ENCODE measurements at places on chromosomes 1 and 21.

GRCh38 chr1:225440380-225441221 is 12.8 kb upstream of the LBR start:
- no peak for DNase-seq

GRCh38 chr1:231857609-231858135 is 231.1 kb downstream of the DISC1 start:
- DNase-seq = no peak

- no peak for DNase-seq
Observed at GRCh38 chr1:18512883-18513282, 32.2 kb downstream of the KLHDC7A start.

- no peak for DNase-seq
Observed at GRCh38 chr1:184553845-184554244, 167.0 kb downstream of the C1orf21 start.

GRCh38 chr1:7322912-7323311 is 448.2 kb upstream of the VAMP3 start:
- no peak for DNase-seq

GRCh38 chr1:192133350-192133926 is 24.8 kb upstream of the RGS18 start:
- no peak for DNase-seq

DNA sequence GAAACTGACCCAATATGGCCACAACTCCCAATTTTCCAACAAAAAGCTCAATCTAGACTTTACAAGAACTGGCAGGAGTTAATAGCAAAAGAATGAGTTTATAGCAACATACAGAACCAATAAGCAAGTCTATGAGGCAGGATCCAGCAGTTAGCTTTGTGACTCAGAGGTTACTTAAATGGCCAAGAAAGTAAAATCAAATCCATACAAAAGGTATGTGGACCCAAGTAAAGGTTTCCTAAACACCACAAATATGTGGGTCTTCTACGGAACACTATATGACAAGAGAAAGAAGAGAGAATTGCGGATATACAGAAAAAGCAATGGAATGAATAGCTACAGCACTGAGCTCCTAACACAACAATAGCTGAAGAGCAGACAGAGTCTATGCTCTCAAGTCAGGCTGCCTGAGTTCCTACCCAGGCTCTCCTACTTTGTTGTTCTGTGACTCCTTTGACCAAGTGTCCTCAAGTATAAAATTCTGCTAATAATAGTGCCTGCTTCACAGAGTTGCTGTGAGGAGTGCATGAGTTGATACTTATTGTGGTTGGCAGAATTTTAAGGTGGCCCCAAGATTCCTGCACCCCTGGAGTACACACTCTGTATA is 204.3 kb downstream of the SMYD3 start:
- DNase-seq = no peak

DNA sequence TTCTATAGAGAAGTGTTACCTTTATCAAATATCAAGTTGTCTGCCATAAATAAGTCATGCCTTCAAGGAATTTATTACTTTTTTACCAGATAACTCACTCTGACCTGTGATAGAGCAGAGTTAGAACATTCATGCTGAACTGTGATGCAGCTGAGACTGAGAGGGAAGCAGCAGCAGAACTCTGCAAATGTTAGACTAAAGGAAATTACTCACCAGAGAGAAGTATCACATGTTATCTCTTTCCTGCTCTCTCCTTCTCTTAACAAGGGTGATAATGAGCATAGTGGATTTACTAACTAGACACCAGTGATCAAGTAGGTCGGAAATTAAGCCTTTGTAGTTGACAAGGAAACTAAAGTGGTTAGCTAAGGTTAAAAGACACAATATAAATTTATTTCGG is 181.6 kb downstream of the RASAL2 start:
- DNase-seq = no peak

DNA sequence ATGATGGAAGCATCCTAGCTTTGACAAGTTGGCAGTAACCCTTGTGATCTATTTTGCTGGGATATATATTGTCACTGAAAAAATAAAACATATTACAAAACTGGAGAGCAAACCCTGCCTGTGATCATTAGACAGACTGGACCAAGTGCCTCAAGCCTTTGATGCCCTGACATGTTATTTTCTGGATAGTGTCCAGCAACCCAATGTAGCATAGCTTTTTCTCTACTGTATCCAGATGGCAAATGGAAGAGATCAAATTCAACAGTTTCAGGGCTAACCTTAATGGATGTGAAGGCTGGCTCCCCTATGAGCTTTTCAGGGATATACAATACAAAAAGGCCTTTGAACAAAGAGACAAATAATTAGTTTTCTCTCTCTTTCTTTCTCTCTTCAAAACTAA is 25.1 kb downstream of the WARS2 start:
- no peak for DNase-seq

- DNase-seq = no peak
Observed at GRCh38 chr1:32736812-32737791, 34.5 kb upstream of the SYNC start.

GRCh38 chr1:152502496-152503180 is 8.0 kb upstream of the LCE5A start:
- DNase-seq = no peak

- no peak for DNase-seq
Observed at GRCh38 chr1:207831517-207832327, 79.2 kb downstream of the CD34 start.

DNA sequence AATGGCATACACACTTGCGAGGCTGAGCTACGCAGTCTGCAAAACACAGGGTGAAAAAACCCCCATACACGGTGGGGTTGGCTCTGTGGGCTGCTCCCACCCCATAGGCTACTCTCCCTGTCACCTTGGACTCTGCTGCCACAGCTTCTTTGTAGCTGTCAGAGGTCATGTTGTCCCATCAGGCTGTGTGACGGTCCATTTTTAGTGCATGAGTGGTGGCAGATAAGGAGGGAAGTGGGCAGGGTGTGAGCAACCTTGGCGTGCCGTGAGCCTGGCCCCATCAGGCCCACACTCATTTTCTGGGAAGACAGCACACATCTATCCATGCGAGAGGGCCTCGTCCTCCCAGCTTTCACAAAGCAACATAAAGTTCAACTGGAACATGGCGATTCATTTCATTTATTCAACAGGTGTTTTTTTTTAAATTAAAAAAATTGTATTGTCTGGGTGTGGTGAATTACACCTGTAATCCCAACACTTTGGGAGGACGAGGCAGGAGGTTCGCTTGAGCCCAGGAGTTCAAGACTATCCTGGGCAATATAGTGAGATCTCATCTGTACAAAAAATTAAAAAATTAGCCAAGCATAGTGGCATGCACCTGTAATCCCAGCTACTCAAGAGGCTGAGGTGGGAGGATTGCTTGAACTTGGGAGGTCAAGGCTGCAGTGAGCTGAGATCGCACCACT is 9.5 kb downstream of the GPR137B start:
- DNase-seq = no peak

- DNase-seq = no peak
Observed at GRCh38 chr1:4755864-4756504, 101.6 kb downstream of the AJAP1 start.

DNA sequence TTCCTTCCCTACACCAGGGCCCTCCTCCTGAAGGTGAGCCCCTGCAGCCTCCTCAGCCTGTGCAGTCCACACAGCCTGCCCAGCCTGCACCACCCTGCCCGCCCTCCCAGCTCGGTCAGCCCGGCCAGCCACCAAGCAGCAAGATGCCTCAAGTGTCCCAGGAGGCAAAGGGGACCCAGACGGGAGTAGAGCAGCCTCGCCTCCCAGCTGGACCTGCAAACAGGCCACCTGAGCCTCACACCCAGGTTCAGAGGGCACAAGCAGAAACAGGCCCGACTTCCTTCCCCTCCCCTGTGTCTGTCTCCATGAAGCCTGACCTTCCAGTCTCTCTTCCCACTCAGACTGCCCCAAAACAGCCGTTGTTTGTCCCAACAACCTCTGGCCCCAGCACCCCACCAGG is 38.8 kb downstream of the ZBTB17 start:
- DNase-seq = no peak

GRCh38 chr1:18989176-18989799 is 32.8 kb upstream of the IFFO2 start:
- no peak for DNase-seq

- no peak for DNase-seq
Observed at GRCh38 chr1:234621657-234622335, 11.8 kb upstream of the IRF2BP2 start.

- DNase-seq = no peak
Observed at GRCh38 chr1:159974350-159974965, 20.4 kb upstream of the SLAMF9 start.

DNA sequence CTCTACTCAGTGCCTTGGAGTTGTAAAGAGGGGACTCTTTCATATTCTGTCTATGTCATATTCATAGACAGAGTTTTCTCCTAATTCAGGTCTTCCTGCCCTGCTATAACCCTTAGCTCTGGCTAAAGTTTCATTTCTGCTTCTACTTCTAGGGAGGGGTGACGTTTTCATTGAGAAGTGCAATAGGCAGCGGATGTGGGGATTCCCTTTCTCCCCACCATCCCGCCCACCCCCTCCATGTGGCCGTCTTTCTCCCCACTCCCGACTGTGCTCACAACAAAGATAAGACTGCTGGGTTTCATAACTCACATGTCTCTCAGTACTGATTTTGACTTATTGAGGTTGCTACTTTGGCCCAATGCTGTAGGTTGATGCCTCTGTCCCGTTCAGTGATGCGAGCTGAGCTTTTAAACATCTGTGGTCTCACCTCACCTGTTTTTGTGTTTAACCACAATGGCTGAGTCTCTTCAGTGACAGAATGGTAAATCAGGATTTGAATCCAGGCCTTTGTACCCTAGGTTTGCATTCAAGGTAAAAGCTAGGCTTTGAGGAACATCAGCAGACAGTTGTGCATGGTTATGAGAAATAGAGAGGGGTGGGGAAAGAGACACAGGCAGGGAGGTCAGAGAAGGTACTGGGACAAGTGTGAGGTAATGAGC is 7.8 kb upstream of the KIF14 start:
- DNase-seq = no peak

DNA sequence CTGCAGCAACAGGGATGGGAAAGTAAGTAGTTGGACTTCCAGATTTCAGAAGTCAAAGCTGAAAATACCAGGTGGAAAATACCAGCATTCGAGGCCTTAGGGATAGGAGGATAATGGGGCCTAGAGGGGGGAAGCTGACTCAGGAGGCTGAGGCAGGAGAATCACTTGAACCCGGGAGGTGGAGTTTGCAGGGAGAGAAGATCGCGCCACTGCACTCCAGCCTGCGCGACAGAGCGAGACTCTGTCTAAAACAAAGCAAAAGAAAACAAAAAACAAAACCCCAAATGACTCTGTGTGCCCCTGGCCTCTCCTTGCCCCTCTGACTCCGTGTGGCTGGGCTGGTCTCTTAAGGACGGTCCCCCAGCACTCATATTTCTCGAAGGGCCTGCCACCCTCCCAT is 3.4 kb downstream of the SH2D2A start:
- DNase-seq = no peak

DNA sequence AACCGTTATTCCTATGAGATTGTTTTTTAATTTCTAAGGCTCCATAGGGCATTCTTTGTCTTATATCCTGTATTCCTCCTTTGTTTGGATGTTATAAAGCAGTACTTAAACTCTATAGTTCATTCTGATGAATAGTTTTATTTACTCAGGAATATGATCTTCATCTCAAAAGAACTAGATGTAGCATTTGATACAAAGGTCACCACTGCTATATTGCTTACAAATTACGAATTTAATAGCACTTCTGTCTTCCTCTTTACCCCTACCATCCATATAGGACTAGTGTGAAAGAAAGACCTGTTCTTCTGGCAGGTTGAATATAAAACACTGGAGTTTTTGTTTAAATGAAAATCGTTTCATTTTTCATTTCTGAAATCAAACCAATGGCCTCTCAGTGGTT is 468.1 kb upstream of the CXADR start:
- DNase-seq = no peak

GRCh38 chr1:67342076-67342890 is 34.6 kb downstream of the IL12RB2 start:
- DNase-seq = no peak

- no peak for DNase-seq
Observed at GRCh38 chr1:30872948-30873263, 35.7 kb downstream of the SDC3 start.

DNA sequence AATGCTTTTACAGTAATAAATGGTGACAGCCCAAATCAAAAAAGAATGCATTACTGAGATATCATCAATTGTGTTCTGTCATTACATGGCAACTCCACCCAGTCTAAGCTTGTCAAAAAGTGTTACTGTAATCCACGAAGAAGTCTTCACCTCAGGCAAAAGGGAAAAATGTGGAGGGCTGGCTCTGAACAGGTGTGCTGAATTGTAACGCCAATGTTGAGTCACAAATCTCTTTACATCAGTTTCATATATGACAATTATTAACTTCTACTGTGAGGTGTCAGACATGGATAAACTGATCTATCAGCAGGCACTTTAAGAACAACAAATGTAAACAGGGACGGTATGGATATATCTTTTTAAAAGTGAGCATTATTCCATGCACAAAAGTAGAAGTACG is 98.5 kb upstream of the DMRTA2 start:
- DNase-seq = no peak

GRCh38 chr1:220313576-220313975 is 41.3 kb upstream of the RAB3GAP2 start:
- no peak for DNase-seq

- peak; percentile 25 for DNase-seq
Observed at GRCh38 chr1:94648225-94649007, 106.9 kb upstream of the F3 start.

GRCh38 chr1:76496871-76497270 is 370.4 kb upstream of the ST6GALNAC5 start:
- no peak for DNase-seq

DNA sequence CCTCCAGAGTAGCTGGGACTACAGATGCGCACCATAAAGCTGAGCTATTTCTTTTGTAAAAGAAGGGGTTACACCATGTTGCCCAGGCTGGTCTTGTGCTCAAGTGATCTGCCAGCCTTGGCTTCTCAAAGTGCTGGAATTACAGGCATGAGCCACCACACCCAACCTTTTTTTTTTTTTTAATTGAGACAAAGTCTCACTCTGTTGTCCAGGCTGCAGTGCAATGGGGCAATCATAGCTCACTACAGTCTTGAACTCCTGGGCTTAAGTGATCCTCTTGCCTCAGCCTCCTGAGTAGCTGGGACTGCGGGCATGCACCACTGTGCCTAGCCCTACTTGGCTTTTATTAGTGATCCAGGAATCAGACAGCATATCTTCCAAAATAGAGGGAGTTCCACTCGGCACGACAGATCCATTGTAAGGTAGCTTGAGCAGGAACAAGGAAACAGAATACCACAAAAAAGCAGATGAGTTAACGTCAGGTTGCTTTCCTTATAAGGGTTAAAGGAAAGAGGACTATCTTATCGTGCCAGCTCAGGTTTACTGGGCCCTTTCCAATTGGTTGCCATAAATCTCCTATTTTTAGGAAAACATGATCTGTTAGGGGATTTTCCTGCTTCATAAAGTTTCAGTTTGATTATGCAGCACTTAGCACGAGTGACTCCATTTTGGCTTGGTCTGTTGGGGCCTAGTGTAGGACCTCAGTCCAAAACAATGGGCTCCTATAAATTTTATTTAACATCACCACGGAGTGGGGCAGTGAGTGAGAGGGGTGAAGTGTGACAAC is 45.2 kb downstream of the NENF start:
- no peak for DNase-seq

GRCh38 chr1:212139526-212140135 is 104.1 kb downstream of the DTL start:
- no peak for DNase-seq

- DNase-seq = no peak
Observed at GRCh38 chr1:74246315-74246714, 11.1 kb downstream of the TNNI3K start.

Measured in thoracic aorta (tissue), 2 donors.